ENCODE measurements at places on chromosomes 16 and 17.
A peak's percentile ranks its signal among the peaks of the same experiment; 100 is the strongest.

DNA sequence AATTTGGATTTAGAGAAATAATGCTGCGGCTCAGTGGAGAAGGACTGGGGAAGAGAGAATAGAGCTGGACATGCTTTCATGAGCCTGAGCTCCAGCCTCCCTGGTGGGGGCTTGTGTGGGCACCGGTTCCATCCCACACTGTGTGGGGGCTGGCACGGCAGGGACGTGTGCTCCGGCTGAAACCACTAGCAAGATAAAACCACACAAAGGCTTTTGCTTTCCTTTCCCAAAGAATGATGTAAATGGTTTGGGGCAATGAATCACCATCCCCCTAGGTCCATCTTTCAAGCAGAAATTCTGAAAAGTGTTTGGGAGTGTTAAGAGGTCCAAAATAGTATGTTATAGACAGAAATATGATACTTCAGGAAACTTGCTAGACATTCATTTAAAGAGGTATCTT lies 77.0 kb downstream of the CDH11 start:
- peak; percentile 46 for DNase-seq

DNA sequence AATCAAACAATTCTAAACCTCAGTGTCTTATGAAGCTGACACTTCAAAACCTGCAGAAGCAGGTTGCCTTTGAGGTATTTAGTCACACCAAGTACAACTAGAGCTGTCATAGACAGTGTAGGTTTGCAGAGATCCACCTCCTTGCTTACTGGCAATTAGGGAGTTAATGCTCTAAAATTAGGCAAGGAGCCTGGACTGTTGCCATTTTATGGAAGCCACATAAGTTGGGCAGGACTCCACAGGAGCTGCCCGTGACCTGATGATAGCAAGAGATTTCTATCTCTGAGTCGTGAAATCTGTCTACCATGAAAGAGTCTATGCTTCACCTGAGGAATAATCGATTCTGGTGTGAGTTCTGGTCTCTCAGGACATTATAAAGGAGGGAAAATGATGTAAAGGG lies 8.9 kb downstream of the EME1 start:
- no peak for DNase-seq

GRCh38 chr17:46943501-46944393 lies 20.8 kb downstream of the GOSR2 start:
- no peak for DNase-seq

- no peak for DNase-seq
Measured at GRCh38 chr16:87457709-87458423, 35.0 kb downstream of the ZCCHC14 start.

GRCh38 chr16:56348168-56349085 lies 76.9 kb downstream of the AMFR start:
- no peak for DNase-seq

Data from left kidney (tissue), 8 donors.